A549 treated with CORT108297 at 1 μM for 4 hours (cell line): ENCODE measurements at places on chromosomes 3 and 15. TPM values are rescaled to one million over a fixed set of nuclear protein-coding genes. Genes with fewer than 3 reads are reported as not detected.

Gene C2CD4A
- 0.05 to 0.11 TPM (median 0.07 TPM) in 5 replicates for total RNA-seq

Gene SLC9A9
- 0.18 to 0.29 TPM (median 0.25 TPM) in 5 replicates for total RNA-seq

Gene ANKUB1
- total RNA-seq: 0.06 TPM in 1 of 5 replicates, not detected in the others

Gene NEK10
- 0.76 to 1.1 TPM (median 0.91 TPM) in 5 replicates for total RNA-seq

Gene CCR5
- not detected in 5 replicates for total RNA-seq

Gene RAP2B
- total RNA-seq: 7.3 to 8.2 TPM (median 7.7 TPM) in 5 replicates

Gene GNAT1
- total RNA-seq: 0.06 TPM in 1 of 5 replicates, not detected in the others

Gene KCNAB1
- not detected in 5 replicates for total RNA-seq

Gene NR1I2
- total RNA-seq: not detected in 5 replicates

Gene FGF7
- not detected in 5 replicates for total RNA-seq

Gene LMAN1L
- total RNA-seq: 0.03 to 0.08 TPM (median 0.08 TPM) in 3 of 5 replicates, not detected in the others

Gene UNC13C
- not detected in 5 replicates for total RNA-seq

Gene CCDC39
- not detected in 5 replicates for total RNA-seq

Gene XCR1
- total RNA-seq: not detected in 5 replicates

Gene CHL1
- not detected in 5 replicates for total RNA-seq

Gene NRG4
- 0.63 to 2.5 TPM (median 1.1 TPM) in 5 replicates for total RNA-seq

Gene RETNLB
- not detected in 5 replicates for total RNA-seq

Gene DNAJC13
- 10.2 to 14.3 TPM (median 13.2 TPM) in 5 replicates for total RNA-seq

Gene MTFMT
- 25.0 to 28.1 TPM (median 26.6 TPM) in 5 replicates for total RNA-seq
